ENCODE measurements at places on chromosomes 11 and 22.

DNA sequence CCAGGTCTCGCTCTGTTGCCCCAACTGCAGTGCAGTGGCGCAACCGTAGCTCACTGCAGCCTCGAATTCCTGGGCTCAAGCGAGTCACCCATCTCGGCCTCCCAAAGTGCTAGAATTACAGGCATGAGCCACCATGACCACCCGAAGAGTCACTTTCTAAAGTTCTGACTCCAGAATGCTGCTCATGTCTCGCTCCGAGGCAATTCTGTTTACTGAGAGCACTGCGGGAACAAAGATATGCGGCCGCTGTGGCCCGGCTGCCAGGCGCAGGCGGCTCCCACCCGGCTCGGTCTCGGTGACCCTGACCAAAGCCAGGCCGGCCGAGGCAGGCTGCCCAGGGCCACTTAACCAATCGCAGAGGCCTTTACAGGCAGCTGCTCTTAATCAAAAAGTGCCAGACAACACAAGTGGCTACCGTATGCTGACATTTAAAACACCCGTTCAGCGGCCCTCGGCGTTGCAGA lies 78.7 kb downstream of the PHF21B start:
- no peak for DNase-seq

DNA sequence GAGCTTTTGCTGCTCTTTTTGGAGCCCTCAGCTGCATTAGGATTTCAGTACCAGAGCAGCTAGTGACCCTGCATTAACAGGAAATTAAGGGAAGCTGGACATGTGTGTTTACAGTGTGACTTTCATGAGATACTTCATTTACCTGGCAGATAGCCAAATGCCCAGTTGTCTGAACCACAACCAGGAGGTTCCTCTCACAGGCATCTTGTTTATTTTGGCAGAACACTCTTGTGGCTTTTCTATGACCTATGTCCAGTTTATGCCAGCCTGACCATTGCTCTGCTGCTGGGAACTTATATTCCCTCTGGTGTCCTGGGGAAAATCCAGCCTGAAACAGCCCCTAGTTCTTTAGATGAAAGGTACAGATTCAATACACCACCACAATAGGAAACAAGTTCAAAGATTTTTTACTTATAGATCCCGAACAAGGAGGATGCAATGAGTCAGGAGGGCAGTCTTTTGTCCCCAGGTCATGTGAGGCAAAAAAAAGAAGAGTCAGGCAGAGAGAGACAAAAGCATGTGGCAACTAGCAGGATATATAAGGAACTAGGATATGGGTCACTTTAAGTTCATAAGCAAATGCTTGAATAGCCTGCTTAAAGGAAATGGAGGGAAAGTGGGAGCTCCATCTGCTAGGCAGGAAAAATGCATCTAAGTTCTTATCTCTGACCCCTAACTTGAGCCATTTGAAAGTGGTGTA lies 379.3 kb downstream of the INSC start:
- no peak for DNase-seq

GRCh38 chr11:64643256-64643881 lies 52.3 kb downstream of the SLC22A12 start:
- no peak for DNase-seq

GRCh38 chr11:59187035-59187434 lies 15.1 kb downstream of the DTX4 start:
- no peak for DNase-seq

GRCh38 chr11:545171-545570 lies 7.8 kb downstream of the LRRC56 start:
- no peak for DNase-seq

- no peak for DNase-seq
Observed at GRCh38 chr11:12826441-12826840, 152.2 kb downstream of the TEAD1 start.

DNA sequence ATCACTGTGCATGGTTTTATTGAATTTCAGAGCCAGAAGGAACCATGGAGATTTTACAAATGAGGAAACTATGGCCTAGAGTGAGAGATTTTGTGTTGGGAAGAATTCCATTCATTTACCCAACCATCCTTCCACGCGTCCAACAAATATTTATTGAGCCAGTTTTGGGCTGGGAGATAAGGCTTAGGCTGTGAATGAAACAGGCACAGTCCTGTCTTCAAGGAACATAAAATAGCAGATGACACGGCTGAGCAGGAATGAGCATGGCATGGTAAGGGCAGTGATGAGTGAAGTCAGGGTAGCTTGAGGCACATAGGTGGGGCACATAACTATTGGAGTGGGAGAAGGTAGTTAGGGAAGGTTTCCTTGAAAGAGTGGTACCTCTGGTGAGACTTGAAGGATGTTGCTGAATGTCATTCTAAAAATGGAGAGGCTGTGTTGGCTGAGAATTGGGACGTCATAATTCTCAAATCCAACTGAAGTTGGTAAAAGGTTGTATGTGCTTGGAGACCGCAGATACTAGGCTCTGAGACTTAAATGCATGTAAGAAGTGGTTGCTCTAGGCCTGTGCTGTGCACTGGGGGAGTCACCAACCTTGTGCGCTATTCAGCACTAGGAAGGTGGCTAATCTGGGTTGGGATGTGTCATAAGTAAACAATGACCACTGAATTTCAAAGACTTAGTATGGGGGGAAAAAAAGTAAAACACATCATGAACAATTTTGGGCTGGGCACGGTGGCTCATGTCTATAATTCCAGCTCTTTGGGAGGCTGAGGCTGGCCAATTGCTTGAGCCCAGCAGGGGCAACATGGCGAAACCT lies 51.9 kb downstream of the TEAD1 start:
- no peak for DNase-seq

Measured in stimulated activated CD4-positive, alpha-beta T cell treated with anti-CD3 and anti-CD28 coated beads, Interleukin-2, amount 100 ng/mL, for 4 hours (primary cell).